ENCODE measurements at places on chromosomes 5 and 9.

GRCh38 chr5:32776200-32776599, 65.1 kb downstream of the NPR3 start:
- no peak for DNase-seq

DNA sequence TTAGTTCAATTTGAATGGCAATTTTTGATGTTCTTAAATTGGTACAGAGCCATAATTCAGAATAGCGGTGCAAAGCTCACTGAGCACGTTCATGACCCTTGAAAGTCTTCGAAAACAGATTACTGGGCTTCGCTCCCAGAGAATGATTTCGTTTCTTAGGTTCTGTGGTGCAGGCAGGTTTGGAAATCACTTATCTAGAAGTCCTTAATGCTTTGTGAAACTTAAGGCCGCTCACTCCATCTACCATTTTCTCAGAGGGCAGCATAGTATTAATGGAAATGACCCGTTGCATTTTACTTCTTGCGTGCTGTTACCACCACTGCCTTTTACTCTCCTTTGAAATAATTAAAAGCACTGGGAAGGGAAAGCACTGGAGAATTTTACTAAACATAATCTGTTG, 2.9 kb upstream of the MAT2B start:
- no peak for DNase-seq

DNA sequence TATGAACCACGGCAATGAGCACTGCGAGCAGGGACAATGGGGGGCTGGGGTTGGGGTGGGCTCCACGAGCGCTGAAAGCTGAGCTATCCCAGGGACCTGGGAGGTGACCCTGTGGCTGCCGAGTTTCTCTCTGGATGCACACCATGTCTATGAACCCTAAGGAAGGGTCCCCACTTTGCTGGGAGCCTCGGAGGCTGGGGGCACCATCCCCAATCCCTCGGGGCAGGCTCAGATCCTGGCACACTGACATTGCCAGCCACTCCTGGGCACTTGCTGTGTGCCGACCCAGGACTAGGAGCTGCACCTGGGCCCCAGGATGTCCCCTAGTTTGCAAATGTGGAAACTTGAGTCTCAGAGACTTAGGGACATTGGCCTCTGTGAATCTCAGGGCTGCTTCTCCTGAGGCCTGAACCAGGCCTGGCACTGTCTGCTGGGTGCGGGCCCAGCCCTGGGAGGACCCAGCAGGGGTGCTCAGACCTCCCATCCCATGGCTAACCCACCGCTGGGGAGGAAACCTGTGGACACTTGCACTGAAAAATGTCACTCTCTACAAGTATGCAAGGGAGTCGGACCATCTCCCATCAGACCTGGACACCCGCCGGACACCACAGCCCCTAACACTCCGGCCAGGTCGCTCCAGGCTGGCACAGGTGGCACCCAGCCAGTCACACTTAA, 13.0 kb upstream of the CAMSAP1 start:
- no peak for DNase-seq

DNA sequence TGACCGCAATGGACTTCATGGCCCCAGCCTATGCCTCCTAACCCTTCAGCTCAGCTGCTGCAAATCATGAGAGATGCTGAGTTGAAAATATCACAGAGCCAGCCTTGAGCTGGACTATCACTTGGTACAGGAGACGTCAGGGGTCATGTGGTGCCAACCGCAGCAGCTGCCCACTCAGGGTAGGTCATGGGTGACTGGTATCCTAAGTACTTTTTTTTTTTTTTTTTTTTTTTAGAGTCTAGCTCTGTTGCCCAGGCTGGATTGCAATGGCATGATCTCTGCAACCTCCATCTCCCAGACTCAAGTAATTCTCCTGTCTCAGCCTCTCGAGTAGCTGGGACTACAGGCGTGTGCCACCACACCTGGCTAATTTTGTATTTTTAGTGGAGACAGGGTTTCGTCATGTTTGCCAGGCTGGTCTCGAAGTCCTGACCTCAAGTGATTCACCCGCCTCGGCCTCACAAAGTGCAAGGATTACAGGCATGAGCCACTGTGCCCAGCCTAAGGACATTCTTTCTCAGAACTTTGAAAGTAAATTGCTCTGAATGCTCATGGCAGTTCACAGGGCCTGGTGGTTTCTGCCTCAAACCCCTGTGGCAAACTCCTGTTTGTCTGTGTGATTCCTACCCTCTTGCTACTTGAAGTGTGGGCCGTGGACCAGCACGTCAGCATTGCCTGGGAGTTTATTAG, 21.3 kb downstream of the WWC1 start:
- DNase-seq, result no peak

GRCh38 chr5:13735691-13736090, 208.8 kb downstream of the DNAH5 start:
- DNase-seq, result no peak

- no peak for DNase-seq
Observed at GRCh38 chr5:139076111-139076510, 122.1 kb downstream of the SIL1 start.

DNA sequence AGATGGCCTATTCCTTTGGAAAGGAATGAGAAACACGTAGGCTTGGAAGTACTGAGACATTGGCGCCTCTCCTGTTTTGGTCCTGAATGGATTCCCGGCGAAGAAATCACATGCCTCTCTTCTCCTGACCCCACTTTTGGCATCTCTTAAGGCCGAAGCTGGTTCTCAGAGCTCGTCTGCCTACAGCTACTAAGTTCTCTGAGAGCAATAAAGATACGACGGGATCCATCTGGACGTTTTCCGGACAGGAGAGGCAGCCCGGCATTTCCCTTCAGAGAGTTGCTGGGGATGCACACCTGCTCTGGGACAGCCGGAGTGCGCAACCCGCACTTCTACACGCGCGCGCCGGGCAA, 336.8 kb upstream of the PUM3 start:
- DNase-seq, result no peak

DNA sequence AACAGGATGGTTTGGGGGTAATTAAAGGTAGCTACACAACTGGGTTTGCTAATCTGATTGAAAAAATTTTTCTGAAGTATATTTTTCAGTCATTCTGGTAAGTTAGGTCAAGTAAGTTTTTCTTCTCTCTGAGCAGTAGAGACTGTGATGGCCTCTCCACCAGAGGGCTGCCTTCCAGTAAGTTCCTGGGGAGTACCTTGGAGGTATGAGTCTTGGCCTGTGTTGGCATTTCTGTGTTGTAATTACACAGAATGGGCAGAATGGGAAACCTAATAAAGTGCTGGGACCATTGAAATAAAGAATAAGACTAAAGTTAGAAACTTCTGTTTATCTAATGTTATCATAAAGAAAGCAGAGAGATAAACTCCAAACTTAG, 430.8 kb downstream of the ARHGEF28 start:
- DNase-seq, result no peak

- DNase-seq, result no peak
Observed at GRCh38 chr9:109378316-109378715, 57.5 kb upstream of the EPB41L4B start.

- no peak for DNase-seq
Observed at GRCh38 chr9:21324047-21324446, 11.2 kb downstream of the KLHL9 start.
